ENCODE measurements at places on chromosomes 12 and 14. TPM values are rescaled to one million over a fixed set of nuclear protein-coding genes. Genes with fewer than 3 reads are reported as not detected.

COQ5 gene
- 36.2 TPM for total RNA-seq

NANOG gene
- total RNA-seq: 0.64 TPM

KRT83 gene
- total RNA-seq: not detected

CD163L1 gene
- total RNA-seq: 1.1 TPM

RNF212B gene
- not detected for total RNA-seq

GRCh38 chr14:24895243-24895583 is 154.7 kb downstream of the STXBP6 start:
- H3K27ac ChIP-seq: no peak overlapping the region
- DNase-seq: no peak
- no peaks in the 10 kb centered on the region for H3K27me3 ChIP-seq
- peaks cover 13% of the 10 kb centered on the region for H3K4me1 ChIP-seq

GRCh38 chr12:53974084-53975063 is at the start of gene HOTAIR:
HOTAIR (minus strand) TSS chr12:53974954.
- H3K36me3 ChIP-seq: no peaks in the 10 kb centered on the region
- H3K4me1 ChIP-seq: no peaks in the 10 kb centered on the region
- DNase-seq: no peak

DNA sequence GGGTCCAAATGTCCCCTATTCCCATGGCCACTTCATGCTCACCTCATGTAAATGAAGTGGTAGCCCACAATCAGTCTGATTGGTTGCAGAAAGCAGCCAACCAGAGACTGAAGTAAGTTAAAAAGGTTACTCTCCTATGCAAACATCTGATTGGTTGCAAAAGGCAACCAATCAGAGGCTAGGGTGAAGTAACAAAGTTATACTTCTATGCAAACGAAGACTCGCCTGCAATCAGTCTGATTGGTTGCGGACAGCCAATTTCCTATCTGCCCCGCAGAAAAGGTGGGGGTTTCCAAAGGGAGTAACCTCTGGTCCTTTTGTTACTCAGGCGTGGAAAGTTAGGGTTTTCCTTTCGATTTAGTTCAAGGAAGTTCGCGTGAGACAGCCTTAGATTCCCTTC is 208.1 kb upstream of the NEDD1 start:
- no peaks in the 10 kb centered on the region for H3K27me3 ChIP-seq
- H3K4me3 ChIP-seq: no peak overlapping the region
- H3K27ac ChIP-seq: no peak overlapping the region
- no peak for DNase-seq

- no peak overlapping the region for H3K4me3 ChIP-seq
- no peaks in the 10 kb centered on the region for H3K36me3 ChIP-seq
- DNase-seq: no peak
- H3K27ac ChIP-seq: no peak overlapping the region
- H3K27me3 ChIP-seq: peaks cover 9% of the 10 kb centered on the region
Measured at GRCh38 chr14:104507443-104507842, 72.1 kb upstream of the C14orf180 start.

- H3K4me1 ChIP-seq: peaks cover 17% of the 10 kb centered on the region
- H3K4me3 ChIP-seq: no peak overlapping the region
- no peak overlapping the region for H3K27ac ChIP-seq
- H3K27me3 ChIP-seq: no peaks in the 10 kb centered on the region
- no peak for DNase-seq
Measured at GRCh38 chr12:67773896-67774295, 125.4 kb downstream of the DYRK2 start.

GRCh38 chr12:6539707-6540134 is 5.4 kb downstream of the GAPDH start:
- H3K4me3 ChIP-seq: no peak overlapping the region
- peaks cover 21% of the 10 kb centered on the region for H3K36me3 ChIP-seq

- no peak overlapping the region for H3K27ac ChIP-seq
- DNase-seq: no peak
- H3K36me3 ChIP-seq: no peaks in the 10 kb centered on the region
- no peak overlapping the region for H3K4me3 ChIP-seq
- peaks cover 3% of the 10 kb centered on the region for H3K4me1 ChIP-seq
- peaks cover 36% of the 10 kb centered on the region for H3K27me3 ChIP-seq
Measured at GRCh38 chr12:130219929-130220705, 57.9 kb downstream of the FZD10 start.

GRCh38 chr14:61699027-61699426 is 3.7 kb downstream of the HIF1A start:
- H3K27me3 ChIP-seq: no peaks in the 10 kb centered on the region
- no peak for DNase-seq
- peaks cover 43% of the 10 kb centered on the region for H3K4me1 ChIP-seq
- peak overlapping the region; percentile 11 for H3K27ac ChIP-seq
- peak overlapping the region; percentile 91 for H3K4me3 ChIP-seq

- peaks cover 8% of the 10 kb centered on the region for H3K36me3 ChIP-seq
- no peak overlapping the region for H3K4me3 ChIP-seq
- no peaks in the 10 kb centered on the region for H3K27me3 ChIP-seq
- H3K27ac ChIP-seq: no peak overlapping the region
- no peaks in the 10 kb centered on the region for H3K4me1 ChIP-seq
Measured at GRCh38 chr12:30598889-30599288, 96.8 kb downstream of the IPO8 start.

- peaks cover 10% of the 10 kb centered on the region for H3K4me1 ChIP-seq
- DNase-seq: no peak
- H3K27ac ChIP-seq: no peak overlapping the region
- H3K27me3 ChIP-seq: no peaks in the 10 kb centered on the region
- no peak overlapping the region for H3K4me3 ChIP-seq
Measured at GRCh38 chr12:104656383-104656782, 199.6 kb downstream of the CHST11 start.

- no peaks in the 10 kb centered on the region for H3K36me3 ChIP-seq
- H3K4me3 ChIP-seq: no peak overlapping the region
- peaks cover 31% of the 10 kb centered on the region for H3K4me1 ChIP-seq
- H3K27me3 ChIP-seq: no peaks in the 10 kb centered on the region
- no peak for DNase-seq
Measured at GRCh38 chr12:93419388-93420034, 22.2 kb downstream of the UBE2N start.

DNA sequence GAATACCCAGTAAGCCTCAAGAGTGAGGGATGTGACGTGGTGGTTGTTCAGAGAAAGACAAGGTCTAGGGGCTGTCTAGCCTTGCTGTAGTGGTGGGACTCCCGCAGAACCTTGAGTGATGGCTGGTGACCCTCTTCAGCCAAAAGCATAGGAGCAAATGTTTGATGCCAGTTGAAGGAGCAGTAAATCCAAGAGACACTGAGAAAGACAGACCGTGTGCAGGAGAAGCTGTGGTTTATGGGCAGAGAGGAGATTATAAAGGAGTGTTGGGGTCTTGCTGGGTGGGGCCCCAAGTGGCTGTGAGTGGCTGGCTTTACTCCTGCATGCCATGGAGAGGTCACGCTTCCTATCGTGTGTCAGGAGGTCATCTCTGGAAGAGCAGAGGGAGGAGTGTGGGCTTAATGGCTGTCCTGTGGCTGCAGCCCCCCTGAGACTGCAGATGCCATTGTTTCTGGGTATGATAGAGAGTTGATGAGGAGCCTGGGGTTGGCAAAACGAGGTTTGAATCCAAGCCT is 152.0 kb upstream of the CCND2 start:
- DNase-seq: peak; percentile 5
- H3K36me3 ChIP-seq: peaks cover 1% of the 10 kb centered on the region
- no peak overlapping the region for H3K4me3 ChIP-seq
- H3K27me3 ChIP-seq: peaks cover 40% of the 10 kb centered on the region
- peaks cover 4% of the 10 kb centered on the region for H3K4me1 ChIP-seq
